ENCODE measurements at places on chromosomes 7 and 10.
A peak's percentile ranks its signal among the peaks of the same experiment; 100 is the strongest.

- peak; percentile 16 for DNase-seq
Observed at GRCh38 chr10:51389415-51390321, 309.7 kb downstream of the CSTF2T start.

- DNase-seq: no peak
Observed at GRCh38 chr10:75051308-75051707, 60.1 kb upstream of the SAMD8 start.

DNA sequence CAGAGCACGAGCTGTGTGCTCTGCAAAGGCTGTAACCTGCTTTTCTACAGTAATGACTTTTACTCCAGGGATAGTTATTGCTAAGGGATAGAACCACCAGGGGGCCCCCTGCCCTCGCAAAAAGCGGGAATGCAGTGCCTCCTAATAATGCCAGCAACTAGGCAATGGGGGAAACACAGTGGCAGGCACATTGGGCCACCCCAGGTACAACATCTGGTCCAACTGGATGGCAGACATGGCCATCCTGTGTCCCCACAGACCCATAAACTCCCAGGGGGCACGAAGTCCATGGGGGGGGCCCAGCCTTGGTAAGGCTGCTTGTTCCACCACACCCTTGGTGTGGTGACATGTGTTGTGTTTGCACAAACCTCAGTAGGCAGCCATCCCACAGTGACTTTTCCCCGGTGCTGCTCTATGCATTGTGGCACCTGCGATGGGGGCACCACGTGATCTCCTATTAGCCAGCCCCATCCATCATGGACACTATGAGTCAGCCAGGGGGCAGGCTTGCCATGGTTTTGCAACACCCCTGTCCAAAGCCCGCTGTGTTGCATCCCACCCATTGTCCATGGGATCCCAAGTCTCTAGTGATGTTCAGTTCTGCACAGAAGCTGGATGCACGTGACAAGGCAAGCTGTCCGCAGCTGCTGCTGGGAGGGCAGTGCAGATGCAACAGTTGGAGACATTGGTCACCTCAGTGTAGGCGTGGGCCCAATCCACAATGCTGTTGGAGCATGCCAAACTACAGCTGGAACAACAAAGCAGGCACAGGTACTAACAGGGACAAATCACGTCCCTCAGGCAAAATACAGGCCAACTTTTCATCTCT lies 84.0 kb downstream of the ANLN start:
- peak; percentile 31 for DNase-seq

DNA sequence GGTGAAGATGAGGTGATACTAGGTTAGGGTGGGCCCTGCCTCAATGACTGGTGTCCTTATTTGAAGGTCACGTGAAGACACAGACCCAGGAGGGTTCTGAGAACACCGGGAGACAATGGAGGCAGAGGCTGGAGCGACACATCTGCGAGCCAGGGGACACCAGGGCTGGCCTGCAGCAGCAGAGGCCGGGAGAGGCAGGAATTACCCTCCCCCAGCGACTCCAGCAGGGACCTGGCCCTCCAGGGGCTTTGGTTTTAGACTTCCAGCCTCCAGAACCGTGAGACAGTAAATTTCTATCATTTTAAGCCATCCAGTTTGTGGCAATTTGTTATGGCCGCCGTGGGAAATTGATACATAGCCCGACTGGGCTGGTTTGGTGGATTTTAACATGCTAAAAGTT lies 152.2 kb downstream of the DNAJB6 start:
- no peak for DNase-seq

- no peak for DNase-seq
Observed at GRCh38 chr10:117537436-117537903, 5.1 kb upstream of the EMX2 start.

- no peak for DNase-seq
Observed at GRCh38 chr10:122232769-122233168, 38.3 kb upstream of the BTBD16 start.

DNA sequence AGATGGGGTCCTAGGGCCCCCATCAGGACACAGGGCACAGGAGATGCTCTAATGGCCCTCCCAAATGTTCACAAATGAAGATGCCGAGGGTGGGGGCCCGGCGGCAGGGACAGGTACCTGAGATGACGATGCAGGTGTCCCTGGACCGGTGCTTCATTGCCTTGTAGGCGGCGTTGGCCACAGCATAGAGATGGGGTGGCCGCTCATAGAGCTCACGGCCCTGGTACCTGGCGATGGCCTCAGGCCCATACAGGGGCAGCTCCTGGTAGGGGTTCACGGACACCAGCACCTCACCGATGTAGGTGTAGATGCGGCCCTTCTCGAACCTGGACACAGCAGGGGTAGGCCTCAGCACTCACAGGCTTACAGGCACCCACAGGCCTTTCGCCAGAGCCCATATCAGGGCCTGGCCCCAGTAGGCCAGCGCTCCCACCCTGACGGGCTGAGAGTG lies 2.0 kb downstream of the MYO1G start:
- DNase-seq: no peak

GRCh38 chr7:69677054-69677852 lies 79.0 kb downstream of the AUTS2 start:
- DNase-seq: no peak

DNA sequence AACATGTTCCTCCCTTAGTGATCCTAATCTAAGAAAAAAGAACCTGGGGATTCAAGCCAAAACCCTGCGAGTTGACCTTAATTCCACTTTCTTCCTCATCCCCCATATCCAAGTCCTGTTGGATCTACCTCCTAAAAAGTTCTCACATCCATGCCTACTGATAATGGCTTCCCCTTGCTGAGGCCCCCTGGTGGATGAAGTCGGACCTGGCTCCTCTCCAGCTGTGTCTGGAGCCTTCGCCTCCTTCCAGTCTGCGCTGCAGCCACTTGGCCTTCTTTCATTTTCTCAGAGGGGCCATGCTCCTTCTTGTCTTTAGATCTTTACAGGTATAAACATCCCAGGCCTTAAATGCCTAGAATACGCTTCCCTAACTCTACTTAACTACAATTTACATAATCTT lies 8.1 kb downstream of the PDE1C start:
- DNase-seq: peak; percentile 23

GRCh38 chr7:20302891-20303290 lies 27.8 kb upstream of the ITGB8 start:
- DNase-seq: no peak

- no peak for DNase-seq
Observed at GRCh38 chr7:94069162-94069739, 65.1 kb upstream of the BET1 start.

DNA sequence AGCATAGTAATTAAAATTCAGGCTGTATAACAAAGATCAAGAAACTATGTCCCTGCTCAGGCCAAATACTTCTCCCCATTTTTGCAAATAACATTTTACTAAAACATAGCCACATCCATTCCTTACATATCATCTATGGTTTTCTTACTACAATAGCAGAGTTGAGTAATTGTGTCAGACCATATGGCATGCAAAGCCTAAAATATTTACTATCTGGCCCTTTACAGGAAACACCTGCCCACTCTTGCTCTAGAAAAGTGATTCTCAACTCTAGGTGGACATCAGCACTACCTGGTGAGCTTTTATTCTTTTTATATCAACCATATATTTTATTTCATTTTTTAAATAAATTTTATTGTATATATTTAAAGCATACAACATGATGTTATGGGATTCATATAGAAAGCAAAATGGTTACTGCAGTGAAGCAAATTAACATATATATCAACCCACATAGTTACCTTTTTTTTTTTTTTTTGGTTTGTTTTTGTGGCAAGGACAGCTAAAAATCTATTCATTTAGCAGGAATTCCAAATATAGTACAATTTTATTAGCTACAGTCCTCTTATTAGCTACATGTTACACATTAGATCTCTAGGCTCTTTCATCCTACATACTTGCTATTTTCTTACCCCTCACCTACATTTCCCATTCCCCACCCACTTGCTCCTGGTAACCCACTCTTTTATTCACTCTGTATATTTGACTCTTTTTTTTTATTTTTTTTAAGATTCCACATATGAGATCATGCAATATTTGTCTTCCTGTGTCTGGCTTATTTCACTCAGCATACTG lies 19.6 kb downstream of the ABI1 start:
- no peak for DNase-seq

Data from HCT116 (cell line).